ENCODE measurements at places on chromosomes 13 and 19.

DNA sequence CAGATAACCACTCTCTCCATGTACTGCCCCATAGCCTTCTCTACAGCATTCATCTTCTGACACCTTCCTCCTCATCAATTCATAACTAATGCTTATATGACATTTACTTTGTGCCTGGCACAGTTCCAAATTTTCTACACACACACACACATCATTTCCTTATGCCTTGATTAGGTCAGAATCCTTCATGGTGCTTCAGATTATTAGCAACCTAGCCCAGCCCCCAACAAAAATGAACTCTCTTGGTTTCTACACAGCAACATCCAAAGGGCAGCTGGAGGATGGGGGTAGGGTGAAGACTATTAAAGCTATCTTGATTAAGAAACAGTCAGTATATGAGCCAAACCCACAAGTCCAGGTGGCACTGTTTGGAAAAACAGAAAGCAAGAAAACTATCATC, 3.7 kb downstream of the RUBCNL start:
- DNase-seq, result no peak

DNA sequence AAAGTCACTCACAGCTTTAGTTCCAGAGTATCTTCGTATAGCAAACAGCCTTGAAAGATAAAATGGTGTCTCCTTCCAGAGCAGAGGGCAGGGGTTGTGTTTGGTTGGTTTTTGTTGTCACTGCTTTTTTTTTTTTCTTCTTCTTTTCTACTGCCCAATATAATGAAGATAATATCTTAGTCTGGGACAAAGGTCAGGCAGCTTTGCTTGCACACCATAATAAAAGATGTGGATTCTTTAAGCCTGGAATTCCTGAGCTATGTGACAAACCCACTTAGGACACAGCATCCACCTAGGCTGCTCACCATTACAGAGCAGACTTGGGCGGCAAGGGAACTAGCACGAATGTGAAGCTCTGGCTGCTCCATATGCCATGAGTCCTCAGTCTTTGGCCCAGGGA, 165.6 kb upstream of the MIR17HG start:
- DNase-seq, result peak; percentile 30

- DNase-seq, result no peak
Measured at GRCh38 chr13:24906268-24906667, 142.3 kb downstream of the RNF17 start.

DNA sequence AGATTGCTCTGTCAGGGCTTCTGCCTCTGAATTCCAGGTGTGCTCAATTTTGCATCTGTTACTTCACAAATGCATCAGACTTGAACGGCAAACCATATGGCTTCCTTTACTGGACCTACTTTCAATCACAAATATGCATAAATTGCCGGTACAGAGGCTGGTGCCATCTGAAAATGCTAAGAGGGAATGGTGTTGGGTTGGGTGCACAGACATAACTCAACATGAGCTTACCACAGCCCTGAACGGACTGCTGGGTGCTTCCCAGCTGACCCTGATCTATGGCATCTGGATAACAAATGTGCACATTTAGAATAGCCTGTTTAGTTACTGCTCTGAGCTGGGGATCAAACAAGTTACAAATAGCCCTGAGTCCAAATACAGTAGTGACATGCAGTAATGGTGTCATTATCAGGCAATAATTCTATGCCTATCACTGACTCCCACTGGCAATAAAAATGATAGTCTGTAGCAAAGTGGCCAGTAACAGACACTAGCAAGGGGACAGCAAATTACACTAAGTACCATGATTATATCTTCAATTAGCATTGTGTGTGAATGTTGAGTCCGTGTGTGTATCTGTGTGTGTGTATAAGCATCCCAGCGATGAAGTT, 927.3 kb downstream of the DIAPH3 start:
- DNase-seq, result no peak

DNA sequence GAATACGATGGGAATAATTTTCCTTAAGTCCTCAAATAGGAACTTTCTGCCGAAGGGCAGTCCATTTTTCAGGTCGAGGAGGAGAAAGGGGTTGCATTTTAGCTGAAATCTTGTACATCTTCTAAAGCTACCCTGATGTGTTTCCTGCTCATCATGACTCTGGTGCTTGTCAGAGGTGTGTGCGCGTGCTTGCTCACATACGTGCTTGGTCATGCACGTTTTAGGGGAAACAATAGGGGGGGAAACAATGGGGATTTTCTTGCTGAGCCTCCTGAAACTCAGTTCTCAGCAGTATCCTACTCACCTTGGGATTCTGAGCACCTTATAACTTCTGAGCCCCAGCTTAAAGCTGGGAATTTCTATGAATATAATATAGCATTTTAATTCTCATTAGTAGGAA, 44.7 kb downstream of the TM9SF2 start:
- no peak for DNase-seq

Measured in NCI-H146 (cell line).